SK-N-SH (cell line): ENCODE measurements at places on chromosomes 12 and 14.
A peak's percentile ranks its signal among the peaks of the same experiment; 100 is the strongest.

DNA sequence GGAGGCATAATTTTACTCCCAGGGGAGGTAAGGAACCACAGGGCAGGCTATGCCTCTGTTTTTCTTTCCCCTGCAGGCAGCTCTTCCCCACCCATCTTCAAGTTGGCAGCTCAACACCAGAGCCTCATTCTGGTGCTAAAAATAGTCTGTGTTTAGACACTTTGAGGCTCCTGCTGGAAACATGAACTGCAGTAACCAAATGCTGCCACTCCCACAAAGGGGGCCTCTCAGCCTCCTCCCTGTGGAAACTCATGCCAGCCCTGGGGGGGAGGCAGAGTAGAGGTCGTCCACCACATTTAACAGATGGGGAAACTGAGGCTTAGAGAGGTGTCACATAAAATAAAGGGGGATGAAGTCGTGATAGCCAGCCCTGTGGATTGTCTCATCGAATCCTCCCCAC is 61.4 kb downstream of the WSCD2 start:
- no peak for DNase-seq

DNA sequence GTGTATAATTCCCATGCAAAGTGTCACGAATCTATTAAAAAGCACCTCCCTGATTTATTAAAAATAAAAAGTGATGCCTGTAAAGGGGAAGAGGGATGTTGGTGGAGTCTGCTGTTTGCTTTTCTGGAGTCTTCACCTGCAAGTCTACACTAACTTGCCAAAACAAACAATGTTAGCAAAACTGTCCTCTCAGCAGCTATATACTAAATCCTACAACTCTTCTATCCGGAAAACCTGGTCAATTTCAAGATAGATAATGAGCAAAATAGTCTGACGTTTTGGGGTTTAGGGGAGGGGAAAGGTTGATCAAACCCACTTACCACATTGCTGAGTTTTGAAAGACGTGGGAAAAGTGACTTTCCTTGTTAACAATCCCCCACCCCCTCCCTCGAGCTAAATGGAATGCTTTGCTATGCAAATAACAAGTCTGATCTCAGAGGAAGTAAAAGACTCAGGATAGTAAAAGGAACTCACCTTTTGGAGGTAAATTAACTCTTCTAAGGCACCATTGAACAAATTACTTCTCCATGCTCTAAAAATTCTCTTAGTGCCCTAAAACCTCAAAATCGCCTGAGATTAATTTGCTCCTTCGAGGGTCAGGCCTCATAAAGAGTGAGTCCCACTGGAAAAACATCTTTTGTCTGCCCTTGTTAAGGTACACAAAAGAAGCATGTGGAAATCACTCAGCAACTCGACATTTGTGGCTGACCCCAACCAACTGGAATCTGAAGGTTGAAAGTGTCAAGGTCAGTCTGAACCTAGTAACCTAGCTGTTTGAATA is 13.5 kb downstream of the BMP4 start:
- no peak for DNase-seq

- DNase-seq, result no peak
Observed at GRCh38 chr12:116749884-116750283, 11.8 kb downstream of the RNFT2 start.

GRCh38 chr14:58643366-58643765 is 5.6 kb downstream of the DACT1 start:
- DNase-seq, result peak; percentile 47

- peak; percentile 12 for DNase-seq
Observed at GRCh38 chr12:13941258-13942249, 39.8 kb downstream of the GRIN2B start.

- DNase-seq, result no peak
Observed at GRCh38 chr12:5391653-5392052, 40.3 kb upstream of the NTF3 start.

DNA sequence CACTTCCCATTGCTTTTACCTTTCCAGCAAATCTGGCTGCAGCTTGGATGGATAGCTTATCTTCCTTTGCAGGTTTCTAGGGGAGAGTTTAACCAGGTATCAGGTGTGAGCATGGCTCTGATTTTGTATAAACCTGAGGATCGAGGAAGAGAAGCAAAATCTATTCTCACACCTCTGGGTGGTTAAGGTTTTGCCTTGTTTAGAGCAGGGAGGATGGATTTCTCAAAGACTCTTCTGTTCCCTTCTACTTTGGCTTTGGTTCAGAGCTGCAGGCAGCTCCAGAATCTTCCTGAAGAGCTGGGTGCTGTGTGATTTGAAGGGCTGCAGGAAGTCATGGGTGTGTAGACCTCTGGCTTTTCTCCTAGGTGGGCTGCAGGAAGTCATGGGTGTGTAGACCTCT is 1.7 kb downstream of the JDP2 start:
- DNase-seq, result no peak
